ENCODE measurements at places on chromosomes 4 and X.

- DNase-seq, result no peak
Measured at GRCh38 chr4:100428051-100428450, 89.8 kb downstream of the EMCN start.

DNA sequence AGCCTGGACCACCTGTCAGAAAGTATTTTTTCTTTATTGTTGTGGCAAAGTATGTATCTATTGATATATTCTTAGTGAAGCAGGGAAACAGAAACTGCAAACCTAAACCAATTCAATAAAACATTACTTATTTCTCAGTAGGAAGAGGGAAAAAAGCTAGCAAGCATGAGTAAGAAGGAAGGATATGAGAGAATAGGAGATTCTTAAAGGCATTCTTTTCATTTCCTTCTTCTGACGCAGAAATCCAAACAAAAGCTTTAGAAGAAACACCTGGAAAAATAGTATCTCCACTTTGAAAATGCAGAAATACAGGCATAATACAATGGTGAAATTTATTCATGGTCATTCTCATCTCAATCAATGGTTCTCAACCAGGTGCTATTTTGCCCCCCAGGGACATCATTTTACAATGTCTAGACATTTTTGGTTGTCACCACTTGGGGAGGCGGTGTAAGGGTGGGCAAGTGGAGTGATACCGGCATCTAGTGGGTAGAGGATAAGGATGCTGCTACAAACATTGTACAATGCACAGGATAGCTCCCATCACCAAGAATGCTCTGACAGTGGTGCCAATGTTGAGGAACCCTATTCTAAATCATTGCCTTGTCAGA, 21.7 kb upstream of the ATXN3L start:
- DNase-seq, result no peak

DNA sequence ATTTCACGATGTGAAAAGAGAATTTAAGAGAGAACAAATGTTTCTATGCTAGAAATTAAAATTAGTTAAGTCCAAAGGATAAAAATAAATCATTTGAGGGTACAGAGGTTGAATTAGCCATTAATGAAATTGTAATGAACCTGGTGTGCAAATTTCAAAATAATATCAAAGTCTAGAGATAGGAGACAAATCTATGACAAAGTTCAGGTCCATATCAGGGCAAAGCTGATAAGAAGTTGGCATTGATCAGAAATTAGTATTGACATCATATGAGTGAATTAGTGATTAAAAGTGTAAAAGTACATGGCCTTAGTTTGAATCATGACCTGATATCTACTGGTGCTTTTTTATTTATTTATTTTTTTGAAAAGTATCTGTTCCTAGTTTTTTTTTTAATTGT, 33.8 kb upstream of the UGT2A3 start:
- no peak for DNase-seq

DNA sequence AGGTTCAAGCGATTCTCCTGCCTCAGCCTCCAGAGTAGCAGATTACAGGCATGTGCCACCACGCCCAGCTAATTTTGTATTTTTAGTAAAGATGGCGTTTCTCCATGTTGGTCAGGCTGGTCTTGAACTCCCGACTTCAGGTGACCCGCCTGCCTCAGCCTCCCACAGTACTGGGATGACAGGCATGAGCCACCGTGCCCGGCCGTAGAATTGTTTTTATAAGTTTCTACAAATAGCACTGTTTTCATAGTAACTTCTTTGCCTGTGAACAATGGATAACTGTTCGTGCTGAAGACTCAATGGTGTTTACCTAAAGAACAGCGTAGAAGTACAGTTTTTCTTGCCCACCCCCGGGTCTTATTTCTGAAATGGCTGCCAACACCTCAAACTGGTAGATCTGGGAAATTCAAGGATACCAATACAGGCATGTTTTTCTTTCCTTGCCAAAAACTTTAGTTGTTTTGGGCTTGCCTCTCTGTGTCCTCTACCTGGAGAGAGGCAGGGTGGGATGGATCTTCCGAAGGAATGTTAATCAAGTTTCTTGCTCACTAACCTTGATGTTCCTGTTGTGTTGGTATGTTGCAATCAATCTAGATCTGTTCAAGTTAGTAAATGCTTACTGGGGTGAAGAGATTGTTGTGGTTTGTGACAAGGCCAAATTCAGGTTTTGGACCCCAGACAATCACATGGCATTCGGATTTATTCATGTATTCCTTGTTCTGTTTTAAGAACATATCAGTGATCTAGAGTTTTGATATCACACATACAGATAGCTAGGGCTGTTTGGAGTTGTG, 2.8 kb upstream of the RUFY3 start:
- DNase-seq, result no peak

- DNase-seq, result no peak
Measured at GRCh38 chr4:121811122-121811521, 10.0 kb downstream of the EXOSC9 start.

- DNase-seq, result no peak
Measured at GRCh38 chrX:148537556-148538182, 37.3 kb downstream of the AFF2 start.

DNA sequence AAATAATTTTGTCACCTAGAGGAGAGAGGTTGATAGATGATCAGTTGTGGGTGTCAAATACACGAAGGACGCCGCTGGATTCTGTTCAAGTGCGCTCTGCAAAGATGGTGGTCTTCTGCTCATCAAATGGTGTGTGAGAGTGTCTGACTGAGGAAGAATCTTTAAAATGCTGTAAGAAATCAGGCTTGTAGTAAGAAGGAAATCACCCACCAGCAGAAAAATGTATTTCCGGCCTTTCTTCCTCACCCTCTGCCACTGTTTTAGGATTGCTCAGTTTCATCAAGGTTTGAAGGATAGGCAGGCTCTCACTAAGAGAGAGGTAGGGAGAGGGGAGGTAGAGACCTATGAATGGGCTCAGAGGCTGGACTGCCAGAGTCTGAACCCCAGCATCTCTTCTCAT, 28.7 kb downstream of the RHOH start:
- DNase-seq, result no peak

- no peak for DNase-seq
Measured at GRCh38 chr4:163554870-163555465, 60.5 kb downstream of the TMA16 start.

DNA sequence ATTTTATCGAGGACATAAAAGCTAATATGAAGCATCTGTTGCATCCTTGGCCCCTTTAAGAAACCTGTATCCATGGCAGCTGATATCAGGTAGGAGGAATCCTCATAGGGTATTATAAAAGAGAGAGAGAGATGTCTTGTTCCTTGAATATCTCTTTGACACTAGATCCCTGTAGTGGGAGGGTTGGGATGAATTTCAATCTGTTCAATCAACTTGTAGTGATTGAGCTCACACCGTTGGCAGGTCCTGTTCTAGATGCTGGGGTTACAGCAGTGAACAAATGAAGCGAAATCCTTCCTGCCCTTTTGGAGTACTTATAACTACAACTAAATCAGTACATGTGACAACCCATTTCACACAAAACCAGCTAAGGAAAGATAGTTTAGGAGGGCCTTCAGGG, 35.3 kb upstream of the GATB start:
- no peak for DNase-seq

DNA sequence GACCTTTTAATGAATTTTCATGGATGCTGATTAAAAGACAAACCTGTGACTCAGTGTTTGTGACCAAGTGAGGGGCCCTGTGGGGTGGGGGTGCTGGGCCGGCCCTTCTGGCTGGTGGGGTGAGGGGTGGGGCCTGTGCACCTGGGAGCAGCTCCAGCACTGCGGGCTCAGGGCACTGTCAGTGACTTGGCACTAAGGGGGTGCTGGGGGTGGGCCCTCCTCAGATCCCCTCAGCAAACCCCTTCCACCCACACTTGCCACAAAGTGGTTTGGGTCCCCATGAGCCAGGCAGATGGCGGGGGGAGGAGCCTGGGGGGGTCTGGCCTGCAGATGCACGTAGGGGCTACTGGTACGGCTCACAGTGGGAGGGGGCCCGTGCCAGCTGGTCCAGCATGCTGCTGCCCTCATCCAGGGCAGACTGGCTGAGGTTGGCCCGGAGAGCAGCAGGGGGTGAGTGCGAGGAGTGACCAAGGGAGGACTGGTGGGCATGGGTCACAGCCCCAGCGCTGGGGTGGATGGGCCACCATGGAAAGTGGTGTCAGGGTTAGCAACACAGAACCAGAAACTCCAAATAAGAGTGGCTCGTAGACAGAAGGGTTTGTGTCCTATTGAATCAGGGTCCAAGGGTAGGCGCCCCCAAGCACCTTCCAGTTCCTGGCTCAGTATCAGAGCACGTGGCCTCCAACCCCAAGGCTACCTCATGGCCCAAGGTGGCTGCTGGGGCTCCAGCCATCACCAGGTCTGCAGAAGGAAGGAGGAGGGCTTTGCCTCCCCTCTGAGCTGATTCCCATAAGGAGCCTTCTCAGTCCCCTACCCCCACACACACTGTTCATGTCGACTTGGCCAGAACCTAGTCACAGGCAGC, 10.1 kb downstream of the NKX1-1 start:
- DNase-seq, result no peak

DNA sequence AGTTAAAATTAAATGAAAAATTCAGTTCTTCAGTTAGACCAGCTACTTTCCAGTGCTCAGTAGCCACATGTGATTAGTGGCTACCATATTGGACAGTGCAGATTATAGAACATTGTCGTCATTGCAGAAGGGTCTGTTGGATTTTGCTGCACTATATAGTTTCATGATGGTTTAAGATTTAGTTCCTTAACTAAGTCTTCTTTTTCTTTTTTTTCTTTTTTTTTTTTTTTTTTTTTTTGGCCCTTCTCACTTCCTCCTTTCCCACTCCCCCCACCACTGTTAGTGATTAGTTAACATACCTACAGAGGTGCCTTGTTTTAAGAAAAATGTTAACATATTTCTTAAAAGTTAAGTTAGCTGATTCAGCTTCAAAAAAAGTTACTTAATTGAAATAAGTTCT, 9.0 kb downstream of the RAB9A start:
- DNase-seq, result no peak

- no peak for DNase-seq
Measured at GRCh38 chr4:3481783-3482393, 18.8 kb downstream of the DOK7 start.

DNA sequence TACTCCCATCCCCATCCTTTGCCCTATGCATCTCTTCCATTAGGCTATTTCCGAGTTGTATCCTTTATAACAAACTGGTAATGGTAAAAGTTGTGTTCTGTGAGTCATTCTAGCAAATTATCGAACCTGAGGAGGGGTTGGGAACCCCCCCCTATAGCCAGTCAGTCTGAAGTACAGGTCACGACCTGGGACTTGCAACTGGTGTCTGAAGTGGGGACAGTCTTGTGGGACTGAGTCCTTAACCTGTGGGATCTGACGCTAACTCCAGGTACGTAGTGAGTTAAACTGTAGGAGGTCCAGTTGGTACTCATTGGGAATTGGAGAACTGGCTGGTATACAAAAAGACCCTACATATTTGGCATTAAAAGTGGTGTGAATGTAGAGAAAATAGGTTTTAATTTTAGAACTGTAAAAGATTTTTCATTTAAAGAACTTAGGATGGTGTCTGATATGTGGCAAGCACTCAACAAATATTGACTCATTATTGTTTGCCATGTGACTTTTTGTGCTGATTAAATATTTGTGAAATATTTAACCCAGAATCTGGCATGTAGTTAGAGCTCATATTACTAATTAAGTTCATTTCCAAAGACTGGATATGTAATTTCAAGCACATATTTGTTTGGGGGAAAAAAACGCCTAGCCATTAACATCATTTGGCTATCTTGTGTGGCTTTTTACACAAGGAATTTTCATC, 50.7 kb downstream of the CHST7 start:
- no peak for DNase-seq

DNA sequence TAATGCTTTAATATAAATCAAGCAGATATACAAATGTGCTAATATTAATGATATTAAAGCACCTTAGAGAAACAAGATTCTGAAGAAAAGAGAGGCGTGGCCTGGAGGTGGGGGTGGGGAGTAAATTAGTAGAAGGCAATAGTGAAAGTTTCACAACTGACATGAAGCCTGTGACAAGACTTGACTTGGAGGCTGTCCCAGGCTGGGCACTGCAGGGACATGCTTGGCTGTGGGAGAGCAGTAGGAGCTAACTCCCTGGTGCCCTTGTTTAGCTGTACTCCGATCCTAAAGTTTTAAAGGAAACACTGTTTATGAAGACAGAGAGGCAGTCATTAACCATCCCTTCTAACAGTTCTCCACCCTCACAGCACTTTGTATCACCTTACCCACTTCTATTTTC, 239.0 kb upstream of the MAB21L2 start:
- no peak for DNase-seq

GRCh38 chrX:153884590-153884989, 1.4 kb downstream of the L1CAM start:
- no peak for DNase-seq

DNA sequence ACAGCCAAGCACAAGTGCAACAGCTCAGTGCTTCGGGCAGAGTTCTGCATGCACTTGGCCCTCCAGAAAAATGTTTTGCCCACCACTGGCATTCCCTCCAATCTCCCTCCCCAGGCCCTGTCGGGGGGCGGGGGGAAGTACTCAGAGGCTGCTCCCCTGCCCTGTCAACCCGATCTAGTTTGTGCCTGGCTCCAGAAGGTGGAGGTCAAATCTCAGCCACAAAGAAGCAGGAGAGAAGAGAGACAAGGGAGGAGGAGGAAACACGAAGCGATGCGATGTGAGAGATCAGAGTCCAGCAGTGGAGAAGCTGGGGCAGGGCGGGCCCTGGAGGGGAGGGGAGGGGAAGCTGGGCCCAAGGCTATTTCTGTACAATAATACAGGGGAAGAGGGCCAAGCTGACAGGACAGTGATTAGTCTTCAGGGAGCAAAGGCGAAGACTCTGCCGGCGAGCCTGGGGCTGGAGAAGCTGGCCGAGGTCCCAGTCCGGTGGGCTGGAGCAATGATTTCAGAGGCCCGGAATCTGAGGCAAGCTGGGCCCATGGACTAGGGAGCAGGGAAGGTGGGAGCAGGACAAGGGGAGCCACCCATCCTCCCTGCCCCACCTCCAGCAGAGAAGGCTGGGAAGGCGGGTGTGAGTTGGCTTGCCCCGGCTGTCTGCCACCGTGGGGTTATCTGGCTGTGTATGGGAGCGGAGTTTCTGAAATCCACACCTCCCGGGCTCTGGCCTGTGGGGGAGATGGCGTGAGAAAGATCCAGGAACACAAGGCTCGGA, 167.1 kb downstream of the EFNB1 start:
- DNase-seq, result no peak

- DNase-seq, result no peak
Measured at GRCh38 chr4:160276785-160277325, 1174.0 kb downstream of the RAPGEF2 start.

DNA sequence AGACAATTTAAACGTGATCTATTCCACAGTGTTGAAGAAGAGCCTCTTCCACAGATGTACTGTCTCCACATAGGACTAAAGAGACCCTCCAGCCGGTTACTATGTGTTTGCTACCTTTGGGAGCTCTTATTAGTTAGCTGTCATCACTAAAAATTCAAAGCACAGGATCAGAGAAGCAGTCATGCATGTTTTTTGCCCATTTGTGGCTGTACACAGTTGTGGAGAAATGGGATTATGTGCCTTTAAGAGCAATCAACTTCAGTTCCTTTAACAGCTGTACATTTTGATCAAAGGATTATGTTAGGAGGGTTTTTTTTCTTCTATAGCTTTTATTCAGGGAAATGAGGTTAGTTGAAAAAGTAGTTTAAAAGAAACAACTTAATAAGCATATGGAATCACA, 149.0 kb upstream of the SPOCK3 start:
- DNase-seq, result no peak

- DNase-seq, result no peak
Measured at GRCh38 chr4:56410247-56411062, 23.2 kb upstream of the AASDH start.

- DNase-seq, result no peak
Measured at GRCh38 chr4:9971711-9972110, 49.6 kb downstream of the SLC2A9 start.
